ENCODE measurements at places on chromosomes 13 and 19.

- DNase-seq: no peak
These were observed 261.4 kb upstream of the RXFP2 start for GRCh38 chr13:31477961-31478360.

DNA sequence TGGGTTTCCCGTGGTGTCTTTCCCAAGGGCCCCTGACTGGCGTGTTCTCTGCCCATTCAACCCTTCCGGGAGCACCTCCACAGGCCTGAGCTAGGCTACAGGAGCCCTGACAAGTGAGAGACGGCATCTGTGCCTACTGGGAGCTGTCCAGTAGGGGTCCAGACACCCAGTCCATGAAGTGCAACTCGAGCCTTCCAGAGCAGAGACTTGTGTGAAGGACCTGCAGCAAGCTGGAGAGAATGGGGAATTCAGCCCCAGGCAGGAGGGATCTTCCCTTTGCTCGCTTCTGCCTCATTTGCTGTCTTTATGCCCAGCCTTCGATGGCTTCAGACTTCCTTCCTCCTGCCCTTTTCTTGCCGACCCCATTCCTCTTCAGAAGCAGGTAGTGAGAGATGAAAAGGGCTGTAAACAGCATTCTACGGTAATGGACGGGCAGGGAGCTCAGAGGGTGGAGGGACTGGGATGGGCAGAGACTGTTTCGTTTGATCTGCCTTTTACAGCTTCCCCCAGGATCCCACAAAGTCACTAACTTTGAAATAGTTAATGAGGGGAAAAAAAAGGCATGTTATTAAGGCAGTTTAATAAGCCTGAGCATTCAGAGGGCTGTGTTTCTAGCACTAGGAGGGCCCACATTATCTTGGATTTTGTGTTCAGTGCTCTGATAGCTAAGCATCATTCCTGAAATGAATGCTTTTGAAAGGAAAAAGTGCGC is 327.6 kb downstream of the FGF9 start:
- no peak for DNase-seq

GRCh38 chr19:32403291-32403995 is 2.1 kb upstream of the DPY19L3 start:
- no peak for DNase-seq

DNA sequence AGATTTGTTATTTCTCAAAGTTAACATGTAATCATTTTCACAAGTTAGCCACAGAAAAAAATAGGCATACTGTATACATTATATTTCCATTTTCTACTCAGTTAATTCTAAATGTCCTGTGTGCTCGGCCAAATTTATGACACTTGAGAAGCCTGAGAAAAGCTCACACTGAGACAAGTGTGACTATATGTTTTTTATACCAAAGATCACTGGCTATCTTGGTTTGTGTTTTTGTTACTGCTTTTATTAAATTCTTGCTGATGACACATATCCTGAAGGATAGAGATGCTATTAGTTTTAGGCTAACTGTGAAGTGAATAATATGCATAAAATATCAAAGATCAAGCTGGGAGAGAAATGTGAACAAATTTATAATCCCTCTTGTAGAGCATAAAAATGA is 49.3 kb upstream of the IL17D start:
- DNase-seq: no peak

- no peak for DNase-seq
These were observed 13.8 kb upstream of the SLITRK1 start for GRCh38 chr13:83895994-83896580.

GRCh38 chr19:728011-728410 is 19.3 kb downstream of the PALM start:
- DNase-seq: no peak

GRCh38 chr13:60755380-60756163 is 358.6 kb downstream of the TDRD3 start:
- DNase-seq: no peak

- DNase-seq: no peak
These were observed 37.8 kb upstream of the PCCA start for GRCh38 chr13:100051070-100051469.

- no peak for DNase-seq
These were observed 13.0 kb downstream of the CIC start for GRCh38 chr19:42281827-42282762.

- no peak for DNase-seq
These were observed 17.7 kb downstream of the TMEM161A start for GRCh38 chr19:19120308-19121231.

DNA sequence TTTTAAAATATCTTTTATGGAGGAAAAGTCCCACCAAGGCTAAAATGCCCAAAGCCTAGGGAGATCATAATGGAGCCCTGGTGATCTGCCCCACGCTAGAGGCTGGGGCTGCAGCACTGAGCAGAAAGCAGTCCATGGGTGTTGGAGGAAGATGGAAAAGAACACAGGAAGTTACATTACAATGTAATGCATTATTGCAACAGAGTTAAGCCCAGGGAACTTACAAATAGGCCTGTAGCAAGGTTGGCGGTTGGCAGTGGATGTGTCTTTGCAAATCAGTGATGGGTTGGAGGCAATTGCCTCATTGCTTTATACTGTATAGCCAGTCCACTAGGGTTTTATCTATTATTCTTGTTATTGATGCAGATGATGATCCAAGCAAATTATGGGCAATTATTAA is 399.9 kb downstream of the NDFIP2 start:
- DNase-seq: no peak

DNA sequence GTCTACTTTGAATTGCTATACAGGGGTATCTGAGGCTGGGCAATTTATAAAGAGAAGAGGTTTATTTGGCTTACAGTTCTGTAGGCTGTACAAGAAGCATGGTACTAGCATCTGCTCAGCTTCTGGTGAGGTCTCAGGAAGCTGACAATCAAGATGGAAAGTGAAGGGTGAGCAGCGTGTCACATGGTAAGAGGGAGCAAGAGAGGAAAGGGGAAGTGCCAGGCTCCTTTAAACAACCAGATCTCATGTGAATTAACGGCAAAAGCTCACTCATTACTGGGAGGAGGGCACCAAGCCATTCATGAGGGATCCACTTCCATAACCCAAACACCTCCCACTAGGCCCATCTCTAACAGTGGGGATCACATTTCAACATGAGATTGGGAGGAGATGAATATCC is 222.4 kb downstream of the TDRD3 start:
- no peak for DNase-seq

DNA sequence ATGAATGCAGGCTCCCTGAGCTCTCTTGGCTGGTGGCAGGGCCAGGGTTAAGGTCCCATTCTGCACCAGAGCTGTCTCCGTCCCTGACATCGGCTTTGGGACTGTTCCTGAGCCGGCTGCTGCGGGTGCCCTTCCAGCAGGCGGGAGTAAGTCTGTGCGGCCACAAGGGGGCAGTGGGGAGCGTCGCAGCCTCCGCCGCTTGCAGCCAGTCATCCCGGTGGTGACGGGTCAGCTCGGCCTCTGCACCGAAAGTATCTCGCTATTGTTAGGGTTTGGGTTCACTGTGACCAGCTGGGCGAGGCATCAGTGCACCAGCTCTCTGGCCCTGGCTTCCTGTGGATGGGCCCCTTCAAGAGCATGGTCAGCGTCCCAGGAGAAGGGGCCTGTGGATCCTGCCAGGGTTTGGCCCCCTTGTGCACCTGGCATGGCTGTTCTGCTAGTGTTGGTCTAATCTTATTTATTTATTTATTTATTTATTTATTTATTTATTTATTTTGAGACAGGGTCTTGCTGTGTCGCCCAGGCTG is 15.1 kb downstream of the NDUFB7 start:
- DNase-seq: no peak

- no peak for DNase-seq
These were observed 1.4 kb downstream of the LIG4 start for GRCh38 chr13:108213946-108214345.

DNA sequence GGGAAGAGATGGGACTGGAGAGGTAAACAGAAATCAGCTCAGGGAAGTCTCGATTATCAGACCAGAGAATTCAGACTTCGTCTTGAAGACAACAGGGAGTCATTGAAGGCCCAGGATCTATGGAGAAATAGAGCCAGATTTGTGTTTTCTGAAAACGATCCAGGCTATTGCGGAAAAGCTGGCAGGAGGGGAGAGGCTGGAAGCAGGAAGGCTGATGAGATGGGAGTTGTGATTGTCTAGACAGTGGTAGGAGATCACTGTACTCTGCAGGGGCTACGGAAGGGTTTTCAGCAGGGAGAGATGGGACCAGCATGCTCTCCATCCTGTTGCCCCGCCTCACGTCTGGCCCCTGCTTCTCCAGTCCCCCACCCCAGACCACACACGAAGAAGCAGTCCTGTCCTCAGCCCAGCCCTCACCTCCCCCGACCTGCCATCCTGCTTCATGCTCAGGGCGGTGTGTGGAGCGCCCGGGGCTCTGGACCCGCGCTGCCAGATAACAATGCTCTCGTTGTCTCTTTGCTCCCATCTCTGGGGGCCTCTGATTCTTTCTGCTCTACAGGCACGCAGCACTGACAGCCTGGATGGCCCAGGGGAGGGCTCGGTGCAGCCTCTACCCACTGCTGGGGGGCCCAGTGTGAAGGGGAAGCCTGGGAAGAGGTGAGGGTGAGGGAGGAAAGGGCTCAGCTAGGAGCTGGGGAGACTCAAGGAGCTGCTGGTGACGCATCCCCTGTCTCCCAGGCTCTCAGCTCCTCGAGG is 1.9 kb downstream of the ARHGAP33 start:
- no peak for DNase-seq

GRCh38 chr13:40064154-40065097 is 409.0 kb downstream of the COG6 start:
- DNase-seq: no peak

GRCh38 chr19:33150852-33151518 is 19.1 kb downstream of the WDR88 start:
- no peak for DNase-seq

DNA sequence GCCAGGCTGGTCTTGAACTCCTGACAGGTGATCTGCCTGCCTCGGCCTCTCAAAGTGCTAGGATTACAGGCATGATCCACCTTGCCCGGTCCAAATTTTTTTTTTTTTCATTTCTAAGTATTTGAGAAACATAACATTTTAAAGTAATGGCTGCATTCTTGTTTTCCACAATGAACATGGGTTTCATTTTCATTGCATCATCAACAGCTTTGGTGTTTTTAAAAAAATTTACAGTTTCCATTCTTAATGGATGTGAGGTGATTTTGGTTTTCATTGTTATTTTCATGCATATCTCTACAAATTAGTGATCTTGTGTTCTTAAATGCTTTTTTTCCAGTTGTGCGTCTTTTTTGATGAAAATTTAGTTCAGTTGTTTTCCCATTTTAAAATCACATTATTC is 27.5 kb downstream of the ZNF429 start:
- no peak for DNase-seq

DNA sequence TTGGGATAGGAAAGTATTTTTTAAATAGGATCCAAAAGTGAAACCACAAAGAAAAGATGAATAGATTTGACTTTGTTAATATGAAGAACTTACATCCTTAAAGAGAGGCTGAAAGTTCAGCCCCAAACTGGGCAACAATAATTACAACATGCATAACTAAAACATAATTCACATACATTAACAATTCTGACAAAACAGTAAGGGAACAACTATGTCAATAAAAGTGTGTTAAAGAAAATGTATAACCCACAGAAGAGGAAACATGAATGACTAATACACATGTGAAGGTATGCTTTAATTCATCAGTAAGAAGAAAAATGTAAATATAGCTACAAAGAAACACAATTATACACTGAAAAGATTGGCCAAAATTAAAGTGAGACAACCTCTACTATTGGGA is 1597.6 kb upstream of the MIR17HG start:
- DNase-seq: no peak

GRCh38 chr13:52738719-52739467 is 727 bp downstream of the CNMD start:
- no peak for DNase-seq
